ENCODE measurements at places on chromosomes 1 and 21.
A peak's percentile ranks its signal among the peaks of the same experiment; 100 is the strongest.

- peak; percentile 29 for DNase-seq
These were observed 1053.4 kb upstream of the ADGRL4 start for GRCh38 chr1:80059940-80060339.

DNA sequence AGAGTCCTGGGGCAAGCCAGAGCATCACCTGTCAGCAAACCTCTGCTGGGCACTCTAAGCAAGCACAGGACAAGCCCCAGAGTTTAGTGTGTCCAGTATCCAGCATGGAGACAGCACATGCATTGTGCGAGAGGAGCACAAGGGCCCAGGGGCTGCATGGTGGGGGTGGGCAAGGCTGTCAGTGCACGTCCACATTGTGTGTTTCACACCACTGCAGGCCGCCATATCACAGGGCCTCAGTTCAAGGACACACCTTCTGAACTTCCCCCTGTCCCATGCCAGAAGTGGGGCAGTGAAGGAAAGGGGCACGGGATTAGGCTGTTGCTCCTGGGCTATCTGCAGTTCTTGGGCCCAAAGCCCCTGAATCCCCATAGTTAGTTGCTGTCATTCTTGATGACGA, 782 bp upstream of the TSTD1 start:
- DNase-seq = no peak

DNA sequence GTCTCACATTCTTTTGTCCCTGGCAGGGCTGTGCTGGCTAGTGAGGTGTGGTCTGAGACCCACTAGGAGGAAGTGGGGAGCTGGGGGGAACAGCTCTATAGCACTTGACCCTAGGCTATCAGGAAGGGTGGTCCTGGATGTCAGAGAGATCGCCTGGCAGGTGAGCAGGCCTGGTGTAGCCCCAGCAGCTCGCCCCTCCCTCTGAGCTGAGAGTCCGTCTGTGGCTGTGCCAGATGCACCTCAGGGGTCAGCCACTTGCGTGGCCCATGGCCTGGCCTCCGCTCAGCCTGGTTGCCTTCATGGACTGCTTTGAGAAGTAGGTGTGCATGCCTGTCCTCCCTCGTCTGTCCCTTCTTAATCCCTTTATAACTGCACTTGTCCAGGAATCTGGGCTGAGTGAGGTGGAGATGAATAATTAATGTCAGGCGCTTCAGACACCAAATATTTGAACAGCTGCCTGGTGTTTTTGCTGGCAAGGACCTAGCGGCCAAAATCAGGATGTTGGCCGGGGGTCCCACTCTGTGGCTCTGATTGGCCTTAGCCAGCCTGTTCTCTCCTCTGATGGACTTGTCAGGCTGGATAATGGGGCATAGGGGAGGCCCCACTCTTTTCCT, 30.5 kb downstream of the TMEM53 start:
- peak; percentile 33 for DNase-seq

GRCh38 chr21:35562876-35563275, 497.4 kb downstream of the SETD4 start:
- no peak for DNase-seq

DNA sequence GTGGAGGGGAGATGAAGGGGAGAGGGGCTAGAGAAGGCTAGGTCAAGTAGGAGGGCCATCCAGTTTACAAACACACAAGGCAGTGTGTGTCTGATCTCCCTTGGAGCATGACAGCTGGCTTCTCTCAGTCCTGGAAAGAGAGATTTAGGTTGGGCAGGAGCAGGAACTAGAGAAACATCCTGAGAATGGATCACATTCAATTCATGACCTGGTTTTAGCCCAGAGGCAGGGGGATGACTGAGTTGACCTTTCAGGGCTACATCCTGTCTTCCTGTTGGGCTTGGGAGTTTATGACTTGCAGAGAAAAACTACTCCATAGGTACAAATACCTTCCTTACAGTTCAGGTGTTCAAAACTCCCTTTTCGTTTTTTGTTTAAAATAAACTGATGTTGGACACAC, 97.0 kb downstream of the IGSF21 start:
- no peak for DNase-seq

GRCh38 chr21:35324372-35325220, 275.5 kb upstream of the RUNX1 start:
- peak; percentile 82 for DNase-seq

DNA sequence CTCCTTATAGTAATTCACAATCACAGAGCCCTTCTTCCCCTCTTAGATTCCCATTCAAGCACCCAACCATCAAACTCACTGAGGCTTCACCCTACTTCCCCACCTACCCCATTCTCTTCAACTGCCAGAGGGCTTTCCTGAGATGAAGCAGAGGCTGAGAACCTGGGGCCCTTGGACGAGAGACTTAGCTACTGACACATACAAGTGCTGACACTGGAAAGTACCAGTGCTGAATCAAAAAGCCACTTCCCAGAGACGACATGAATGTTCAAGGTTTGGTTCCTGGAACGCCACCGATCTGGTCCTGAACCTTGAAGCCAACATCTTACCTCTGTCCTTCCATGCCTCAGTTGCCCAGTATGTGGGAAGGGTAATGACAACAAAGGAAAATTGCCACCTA, 16.6 kb upstream of the RAP1A start:
- no peak for DNase-seq

DNA sequence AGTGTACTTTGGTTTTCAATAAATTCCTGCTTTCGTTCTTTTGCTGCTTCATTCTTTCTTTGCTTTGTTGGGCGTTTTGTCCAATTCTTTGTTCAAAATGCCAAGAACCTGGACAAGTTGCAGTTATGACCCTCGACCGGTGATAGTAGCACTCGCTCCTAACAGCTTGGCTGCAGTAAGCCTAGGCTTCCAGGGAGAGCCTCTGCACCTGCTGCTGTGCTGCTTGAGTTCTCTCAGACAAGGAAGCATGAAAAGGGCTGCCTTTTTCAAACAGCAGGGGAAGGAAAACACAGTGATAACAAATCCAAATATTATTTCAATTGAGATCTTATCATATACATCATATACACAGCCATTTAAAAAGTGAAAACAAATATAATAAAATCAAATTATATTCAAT, 12.8 kb upstream of the RIPK4 start:
- no peak for DNase-seq

- DNase-seq = no peak
These were observed 396.6 kb downstream of the NPHP4 start for GRCh38 chr1:5595531-5596170.

GRCh38 chr1:175191659-175192058, 917 bp downstream of the KIAA0040 start:
- DNase-seq = no peak

DNA sequence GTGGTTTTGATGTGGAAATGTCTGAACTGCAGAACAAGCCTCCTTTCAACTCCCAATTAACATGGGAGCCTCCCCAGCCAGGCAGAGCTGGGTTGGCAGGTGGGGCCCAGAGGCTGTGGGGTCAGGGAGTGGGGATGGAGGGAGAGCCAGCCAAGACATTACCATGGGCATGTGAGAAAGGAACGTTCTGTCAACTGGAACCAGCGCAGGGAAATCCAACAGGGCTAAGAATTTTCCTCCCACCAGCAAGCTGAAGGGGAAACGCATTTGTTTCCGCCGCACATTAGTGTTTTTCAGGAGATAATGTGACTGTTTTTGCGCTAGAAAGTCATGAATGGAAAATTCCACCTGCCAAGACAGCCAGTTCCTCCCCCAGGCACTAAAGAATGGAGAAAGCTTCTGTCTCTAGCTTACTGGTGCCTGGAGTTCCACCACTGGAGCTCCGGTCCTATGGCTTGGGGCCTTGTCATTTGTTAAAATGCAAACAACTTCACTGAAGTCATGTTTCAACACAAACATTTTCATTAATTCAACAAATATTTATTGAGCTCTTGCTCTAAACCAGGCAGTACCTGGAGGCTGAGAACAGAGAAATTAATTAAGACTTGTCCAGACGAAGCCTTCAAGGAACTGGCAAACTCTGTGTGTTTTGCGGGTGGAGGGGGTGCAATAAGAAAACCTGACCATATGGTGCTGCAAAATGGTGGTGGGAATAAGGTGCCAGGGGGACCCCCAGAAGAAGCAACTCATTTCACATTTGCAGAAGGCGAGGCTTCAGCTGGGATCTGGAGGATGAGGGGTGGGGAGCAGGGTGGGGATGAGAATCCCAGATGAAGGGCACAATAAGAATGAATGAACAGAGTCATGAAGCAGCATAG, 305.1 kb downstream of the MATN1 start:
- no peak for DNase-seq

- DNase-seq = peak; percentile 94
These were observed 36.3 kb upstream of the S1PR1 start for GRCh38 chr1:101200513-101200912.

DNA sequence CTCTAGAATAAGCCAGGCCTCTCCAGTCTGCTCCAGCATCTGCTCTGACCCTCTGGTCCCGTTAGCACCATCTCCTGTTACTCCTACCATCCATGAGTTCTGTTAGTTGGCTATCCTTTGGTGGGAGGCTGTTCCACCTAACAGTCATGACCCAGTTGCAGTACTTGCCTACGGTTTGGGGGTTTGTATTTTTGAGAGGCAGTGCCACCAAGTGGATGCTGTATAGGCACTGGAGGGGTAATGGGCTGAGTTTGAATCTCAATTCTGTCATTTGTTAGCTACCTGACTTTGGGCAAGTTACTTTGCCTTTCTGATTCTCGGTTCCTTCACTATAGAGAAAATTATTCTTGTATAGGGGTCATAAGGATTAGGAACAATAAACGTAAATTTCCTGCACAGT, 12.1 kb upstream of the C8B start:
- DNase-seq = no peak

DNA sequence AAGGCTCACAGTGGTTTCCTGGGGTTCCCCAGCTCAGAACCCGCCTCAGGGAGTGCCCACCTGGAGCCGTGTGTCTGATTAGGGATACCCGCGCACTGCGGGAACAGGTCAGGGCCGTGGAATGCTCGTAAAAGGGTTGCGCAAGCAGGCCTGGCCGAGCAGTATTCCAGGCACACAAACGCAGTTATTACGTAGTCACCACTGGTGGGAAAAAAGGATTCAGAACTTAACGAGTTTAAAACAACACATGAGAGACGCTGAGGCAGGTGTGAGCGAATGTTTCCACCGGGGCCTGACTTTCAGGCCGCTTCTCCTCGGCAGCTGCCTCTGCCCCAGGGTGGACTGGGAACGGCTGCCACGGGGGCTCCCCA, 18.2 kb downstream of the PLCH2 start:
- DNase-seq = peak; percentile 6

- no peak for DNase-seq
These were observed 37.0 kb upstream of the CCSAP start for GRCh38 chr1:229379846-229380245.

DNA sequence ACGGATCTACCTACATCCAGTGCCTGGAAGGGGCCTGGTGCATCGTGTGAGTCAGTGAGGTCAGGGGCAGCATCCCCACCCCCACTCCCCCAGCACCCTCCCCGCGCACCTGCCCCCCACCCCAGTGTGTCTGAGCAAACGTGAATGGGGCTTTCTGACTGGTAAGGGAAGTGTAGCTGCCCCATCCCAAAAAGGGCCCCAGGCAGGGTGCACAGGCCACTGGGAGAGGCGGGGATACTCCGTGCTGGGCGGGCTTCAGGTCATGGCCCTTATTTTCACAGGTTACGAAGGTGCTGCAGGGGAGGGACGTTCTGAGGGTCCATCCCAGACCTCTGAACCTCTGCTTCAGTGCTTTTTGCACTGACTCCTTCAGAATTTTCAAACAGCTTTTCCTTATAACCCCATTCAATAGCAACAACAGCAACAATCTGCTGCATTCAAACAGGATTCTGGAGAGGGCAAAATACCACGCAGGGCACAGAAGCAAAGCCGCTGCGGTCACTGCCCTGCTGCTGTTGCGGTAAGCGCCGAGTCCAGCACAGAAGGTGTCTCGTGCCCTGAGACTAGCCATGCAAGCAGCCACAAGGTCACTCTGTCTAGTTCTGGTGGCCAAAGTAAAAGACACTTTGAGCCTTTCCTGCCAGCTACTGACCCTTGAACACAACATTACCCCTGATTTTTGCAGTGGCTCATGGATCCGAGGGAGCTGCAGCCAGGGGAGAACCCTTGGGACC, 10.3 kb downstream of the TTC34 start:
- no peak for DNase-seq

DNA sequence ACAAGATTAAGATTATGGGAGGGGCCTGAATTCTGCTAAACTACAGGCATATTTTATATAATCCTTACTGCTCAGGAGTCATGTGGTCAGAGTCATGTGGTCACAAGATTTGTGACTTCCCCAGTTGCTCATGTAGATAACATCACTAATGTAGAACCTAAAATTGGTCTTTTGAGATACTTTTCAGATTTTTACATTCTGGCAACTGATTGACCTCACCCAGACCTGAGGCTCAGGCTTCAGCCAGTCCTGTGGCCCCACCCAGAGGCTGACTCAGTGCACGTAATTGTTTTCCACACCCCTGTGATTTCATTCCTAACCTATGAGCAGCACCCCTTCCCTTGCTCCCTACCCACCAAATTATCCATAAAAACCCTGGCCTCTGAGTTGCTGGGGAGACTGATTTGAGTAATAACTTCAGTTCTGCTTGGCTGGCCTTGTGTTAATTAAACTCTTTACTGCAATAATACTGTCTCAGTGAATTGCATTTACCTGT, 41.7 kb upstream of the ZNF326 start:
- DNase-seq = peak; percentile 95

DNA sequence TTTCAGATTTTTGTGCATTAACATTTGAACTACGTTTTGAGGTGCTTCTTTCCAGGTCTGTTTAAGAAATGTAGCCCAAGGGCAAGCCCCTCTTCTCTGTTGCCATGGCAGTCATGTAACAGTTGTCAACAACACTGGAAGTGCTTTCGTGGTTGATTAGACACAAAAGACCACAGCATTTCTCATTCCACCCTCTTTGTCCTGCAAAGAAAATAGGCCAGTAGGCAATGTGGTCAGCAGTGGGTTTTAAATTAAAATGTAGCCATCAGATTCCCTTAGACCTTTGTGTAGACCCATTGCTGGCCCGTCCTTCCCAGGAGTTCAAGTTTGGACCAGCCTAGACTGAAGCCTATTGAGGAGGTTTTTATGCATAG, 35.4 kb downstream of the VANGL1 start:
- DNase-seq = peak; percentile 76

DNA sequence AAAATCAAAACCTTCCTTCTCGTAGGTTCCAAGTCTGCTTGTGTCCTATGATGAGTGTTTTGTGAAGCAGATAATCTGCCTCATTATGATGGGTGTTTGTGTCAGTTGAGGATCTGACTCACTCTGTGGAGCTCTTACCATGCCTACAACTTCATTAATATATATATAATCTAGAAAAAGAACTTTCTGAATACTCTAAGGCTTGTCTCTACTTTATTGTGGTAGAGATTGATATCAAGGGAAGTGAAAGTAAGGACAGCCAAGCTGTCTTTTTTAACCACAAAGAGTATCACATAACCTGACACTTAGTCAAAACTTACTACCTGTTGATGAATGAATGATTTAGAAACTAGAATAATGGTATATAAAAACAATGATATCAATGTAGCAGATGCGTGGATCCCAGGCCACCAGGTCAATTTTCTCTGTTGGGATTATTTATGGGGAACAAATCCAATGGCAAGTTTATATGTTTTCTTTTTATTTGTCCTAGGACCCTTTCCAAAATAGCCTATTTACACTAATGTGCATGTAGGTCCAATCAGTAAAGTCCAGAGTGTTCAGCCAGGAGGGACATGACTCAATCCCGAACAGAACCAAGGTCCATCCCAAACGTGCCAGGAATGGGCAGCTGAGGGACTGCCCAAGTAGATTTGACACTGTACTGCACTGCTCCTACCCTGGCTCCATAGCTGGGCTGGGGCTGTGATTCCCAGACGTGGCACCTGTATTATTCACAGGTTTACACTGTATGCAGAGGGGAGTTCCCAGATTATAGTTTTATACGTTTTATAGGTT, 182.3 kb upstream of the GREM2 start:
- DNase-seq = no peak

Measured in fibroblast of lung (primary cell).